ENCODE measurements at places on chromosomes 6 and 20. TPM values are rescaled to one million over a fixed set of nuclear protein-coding genes. Genes with fewer than 3 reads are reported as not detected.

DNA sequence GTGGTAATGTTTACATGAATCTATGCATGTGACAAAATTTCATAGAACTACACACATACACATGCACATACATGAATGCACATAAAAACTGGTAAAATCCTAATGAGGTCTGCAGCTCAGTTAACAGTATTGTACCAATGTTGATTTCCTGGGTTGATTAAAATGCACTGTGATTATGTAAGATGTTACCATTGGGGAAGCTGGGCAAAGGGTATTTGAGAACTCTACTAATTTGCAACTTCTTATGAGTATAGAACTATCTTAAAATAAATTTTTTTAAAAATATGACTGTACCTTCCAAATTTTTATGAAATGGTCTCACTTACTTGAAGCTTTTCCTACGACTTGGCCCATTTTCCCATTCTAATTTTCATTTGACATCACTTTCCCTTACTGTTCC lies 43.4 kb upstream of the TENT5A start:
- no peaks in the 10 kb centered on the region for H3K4me1 ChIP-seq
- no peaks in the 10 kb centered on the region for H3K36me3 ChIP-seq
- no peak overlapping the region for H3K4me3 ChIP-seq
- no peak overlapping the region for H3K27ac ChIP-seq
- no peaks in the 10 kb centered on the region for H3K27me3 ChIP-seq
- no peak for DNase-seq

GRCh38 chr6:32127717-32128592 lies at the start of gene ATF6B:
Gene ATF6B, minus strand, starts transcription at chr6:32128246. Its CDS starts 39 bp downstream, at chr6:32128207.
- no peaks in the 10 kb centered on the region for H3K27me3 ChIP-seq
- peak; percentile 98 for DNase-seq
- H3K36me3 ChIP-seq: peaks cover 18% of the 10 kb centered on the region
- peaks cover 24% of the 10 kb centered on the region for H3K4me1 ChIP-seq
- H3K4me3 ChIP-seq: peak within 1 kb of the TSS; percentile 78

DNA sequence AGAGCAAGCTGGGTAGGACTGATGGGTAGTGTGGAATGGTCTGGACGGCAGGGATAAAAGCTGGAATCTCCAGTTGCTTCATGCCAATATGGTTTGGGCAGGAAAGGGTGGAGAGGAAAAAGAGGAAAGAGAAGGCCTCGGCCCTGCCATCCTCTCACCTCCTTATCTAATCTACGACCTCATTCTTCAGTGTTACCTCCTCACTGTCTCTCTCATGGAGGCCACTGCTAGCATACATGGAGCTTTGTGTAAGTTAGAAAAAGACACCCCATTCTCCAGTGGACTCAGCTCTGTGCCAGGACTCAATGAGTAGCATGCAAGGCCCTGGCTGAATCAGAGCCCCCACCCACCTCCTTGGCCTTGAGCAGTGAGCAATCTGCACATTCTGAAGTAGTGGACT lies 6.1 kb upstream of the ARID1B start:
- H3K4me3 ChIP-seq: no peak overlapping the region
- H3K4me1 ChIP-seq: peaks cover 17% of the 10 kb centered on the region
- no peak for DNase-seq
- H3K27ac ChIP-seq: no peak overlapping the region
- no peaks in the 10 kb centered on the region for H3K36me3 ChIP-seq
- no peaks in the 10 kb centered on the region for H3K27me3 ChIP-seq

DNA sequence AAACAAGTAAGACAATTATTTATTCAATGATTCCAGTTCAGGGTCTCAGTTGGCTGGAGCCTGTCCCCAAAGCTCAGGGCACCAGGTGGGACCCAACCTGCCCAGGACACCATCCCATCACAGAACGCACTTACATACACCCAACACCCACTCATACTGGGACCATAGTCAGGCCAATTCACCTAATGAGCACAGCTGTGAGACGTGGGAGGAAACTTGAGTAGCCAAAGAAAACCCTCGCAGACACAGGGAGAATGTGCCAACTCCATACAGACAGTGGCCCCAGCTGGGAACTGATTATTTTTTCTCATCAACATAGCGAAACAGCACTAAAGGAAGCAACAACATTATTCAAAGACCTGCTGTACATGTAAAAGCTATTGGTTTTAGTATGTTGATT lies 58.6 kb upstream of the DOK5 start:
- no peak for DNase-seq
- H3K4me3 ChIP-seq: no peak overlapping the region
- no peaks in the 10 kb centered on the region for H3K36me3 ChIP-seq

MYT1 gene
- 0.55 TPM for total RNA-seq

GGTLC1 gene
- not detected for total RNA-seq

DNA sequence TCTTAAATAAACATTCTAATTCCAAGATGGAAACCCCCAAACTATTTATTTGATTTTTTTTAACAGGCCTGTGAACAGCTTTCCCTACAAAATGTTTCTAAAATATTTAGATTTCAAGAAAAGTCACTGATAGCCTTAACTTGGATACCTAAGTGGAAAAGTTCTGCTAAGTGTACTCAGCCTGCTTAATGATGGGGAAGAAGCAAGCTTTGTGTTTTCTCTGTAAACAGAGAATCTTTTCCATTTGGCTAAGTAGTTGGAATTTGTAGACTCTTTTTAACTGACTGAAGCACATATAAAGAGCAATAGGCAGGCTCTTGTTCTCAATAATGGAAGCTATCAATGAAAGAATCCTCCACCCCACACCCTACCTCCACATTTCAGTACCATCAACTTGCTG lies 108.2 kb downstream of the KIF6 start:
- DNase-seq: no peak
- H3K36me3 ChIP-seq: no peaks in the 10 kb centered on the region
- H3K27me3 ChIP-seq: no peaks in the 10 kb centered on the region
- H3K27ac ChIP-seq: no peak overlapping the region

- H3K4me1 ChIP-seq: peaks cover 19% of the 10 kb centered on the region
- H3K36me3 ChIP-seq: no peaks in the 10 kb centered on the region
- H3K27me3 ChIP-seq: no peaks in the 10 kb centered on the region
- peak; percentile 52 for DNase-seq
- H3K4me3 ChIP-seq: no peak overlapping the region
These were observed 171.7 kb downstream of the WDR27 start for GRCh38 chr6:169529931-169530751.

DNA sequence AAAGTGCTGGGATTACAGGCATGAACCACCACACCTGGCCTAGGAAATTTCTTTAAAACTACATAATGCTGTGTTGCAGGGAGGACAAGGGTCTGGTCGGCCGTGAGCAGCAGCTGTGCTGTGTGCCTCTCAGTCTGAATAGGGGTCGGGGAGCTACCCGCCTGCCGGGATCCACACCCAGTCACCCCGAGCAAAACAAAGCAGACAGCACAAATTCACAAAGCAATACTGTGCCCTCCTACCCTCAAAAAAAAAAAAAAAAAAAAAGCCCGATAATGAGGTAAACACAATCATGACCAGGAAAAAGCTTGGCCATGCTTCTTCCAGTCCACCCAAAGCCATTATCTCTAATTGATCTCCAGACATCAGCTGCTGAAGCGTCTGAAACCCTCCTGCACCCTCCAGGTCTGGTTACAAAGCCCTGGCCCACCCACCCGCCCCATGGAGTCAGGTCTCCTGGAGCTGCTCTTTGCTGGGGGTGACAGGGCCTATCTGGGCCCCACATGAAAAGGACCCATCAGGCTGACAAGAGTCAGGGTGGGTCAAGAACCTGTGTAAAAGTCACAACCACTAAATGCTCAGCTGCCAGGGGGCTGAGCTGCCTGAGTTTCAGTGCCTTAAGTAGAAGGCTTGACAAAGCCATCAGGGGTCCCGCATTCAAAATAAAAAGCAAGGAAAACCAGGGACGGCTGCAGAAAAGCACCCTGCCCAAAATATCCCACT lies 88.2 kb downstream of the NOL4L start:
- H3K27me3 ChIP-seq: no peaks in the 10 kb centered on the region
- DNase-seq: no peak
- H3K36me3 ChIP-seq: no peaks in the 10 kb centered on the region
- no peak overlapping the region for H3K4me3 ChIP-seq
- H3K4me1 ChIP-seq: no peaks in the 10 kb centered on the region

- H3K4me1 ChIP-seq: peaks cover 12% of the 10 kb centered on the region
- H3K27me3 ChIP-seq: no peaks in the 10 kb centered on the region
- no peak overlapping the region for H3K27ac ChIP-seq
- no peak overlapping the region for H3K4me3 ChIP-seq
These were observed 65.6 kb downstream of the CDC5L start for GRCh38 chr6:44453146-44453545.

DNA sequence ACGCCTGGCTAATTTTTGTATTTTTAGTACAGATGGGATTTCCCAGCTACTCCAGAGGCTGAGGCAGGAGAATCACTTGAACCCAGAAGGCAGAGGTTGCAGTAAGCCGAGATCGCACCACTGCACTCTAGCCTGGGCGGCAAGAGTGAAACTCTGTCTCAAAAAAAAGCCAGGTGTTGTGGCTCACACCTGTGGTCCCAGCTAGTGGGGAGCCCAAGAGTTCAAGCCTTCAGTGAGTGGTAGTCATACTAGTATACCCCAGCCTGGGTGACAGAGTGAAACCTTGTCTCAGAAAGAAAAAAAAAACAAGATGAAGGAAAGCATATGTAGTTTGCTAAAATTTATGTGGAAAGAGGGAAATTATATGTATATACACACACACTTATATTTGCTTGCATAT lies 20.0 kb upstream of the POU5F1 start:
- H3K36me3 ChIP-seq: no peaks in the 10 kb centered on the region
- no peaks in the 10 kb centered on the region for H3K27me3 ChIP-seq
- H3K27ac ChIP-seq: no peak overlapping the region
- peaks cover 10% of the 10 kb centered on the region for H3K4me1 ChIP-seq
- no peak for DNase-seq
